ENCODE measurements at places on chromosomes 3 and 15.

DNA sequence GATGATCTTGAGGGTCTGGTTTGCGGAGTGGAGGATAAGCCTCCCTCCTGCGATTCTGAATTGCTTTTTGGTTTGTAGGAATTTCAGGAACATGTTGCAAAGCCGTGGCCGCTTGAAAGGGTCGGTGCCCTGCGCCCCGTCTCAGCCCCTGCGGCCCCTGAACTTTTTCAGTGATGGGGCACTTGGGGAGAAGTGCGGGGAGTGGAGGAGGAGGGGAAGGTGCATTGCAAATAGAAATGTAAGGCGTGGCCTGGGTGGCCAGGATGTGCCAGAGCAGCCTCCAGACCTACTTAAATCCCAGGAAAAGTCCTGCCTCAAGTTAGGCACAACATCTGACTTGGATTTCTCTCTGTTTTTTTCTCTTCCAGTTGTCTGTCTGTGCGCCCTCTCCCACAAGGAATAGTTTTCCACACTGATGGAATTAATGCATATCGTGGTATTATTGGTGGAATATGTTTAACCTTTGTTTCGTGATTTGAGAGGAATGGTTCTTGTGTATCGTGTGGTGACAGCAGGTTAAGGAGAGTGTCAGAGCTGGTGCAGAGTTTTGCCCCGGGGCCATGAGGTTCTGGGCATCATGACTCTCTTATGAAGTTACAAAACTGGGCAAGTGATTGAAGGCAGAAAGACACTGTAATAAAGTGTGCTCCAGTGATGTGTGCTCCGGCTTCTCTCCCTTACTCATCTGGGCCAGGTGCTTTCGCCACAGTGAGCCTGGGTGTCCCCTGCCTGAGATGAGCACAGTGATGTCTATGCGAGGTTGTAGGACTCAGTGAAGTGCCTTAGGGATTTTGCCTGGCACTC is 153.8 kb downstream of the PGPEP1L start:
- DNase-seq: no peak

DNA sequence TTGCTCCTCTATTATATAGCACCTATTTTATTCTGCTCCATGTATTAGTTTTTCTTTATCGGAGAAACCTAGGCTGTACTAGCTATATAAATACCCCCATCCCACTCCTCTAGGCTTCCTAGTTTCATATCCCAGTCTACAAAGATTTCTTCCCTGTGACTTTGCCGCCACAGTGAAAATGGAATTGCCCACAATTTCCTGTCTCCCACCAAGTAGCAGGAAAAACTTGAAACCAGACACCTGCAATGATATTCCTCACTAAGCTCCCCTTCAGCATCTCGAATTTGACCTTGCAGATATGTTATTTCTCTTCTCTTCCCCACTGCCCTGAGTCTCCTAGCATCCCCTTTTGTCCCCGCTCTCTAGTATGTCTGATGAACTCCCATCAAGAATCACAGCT is 685.8 kb upstream of the CCDC54 start:
- DNase-seq: no peak

DNA sequence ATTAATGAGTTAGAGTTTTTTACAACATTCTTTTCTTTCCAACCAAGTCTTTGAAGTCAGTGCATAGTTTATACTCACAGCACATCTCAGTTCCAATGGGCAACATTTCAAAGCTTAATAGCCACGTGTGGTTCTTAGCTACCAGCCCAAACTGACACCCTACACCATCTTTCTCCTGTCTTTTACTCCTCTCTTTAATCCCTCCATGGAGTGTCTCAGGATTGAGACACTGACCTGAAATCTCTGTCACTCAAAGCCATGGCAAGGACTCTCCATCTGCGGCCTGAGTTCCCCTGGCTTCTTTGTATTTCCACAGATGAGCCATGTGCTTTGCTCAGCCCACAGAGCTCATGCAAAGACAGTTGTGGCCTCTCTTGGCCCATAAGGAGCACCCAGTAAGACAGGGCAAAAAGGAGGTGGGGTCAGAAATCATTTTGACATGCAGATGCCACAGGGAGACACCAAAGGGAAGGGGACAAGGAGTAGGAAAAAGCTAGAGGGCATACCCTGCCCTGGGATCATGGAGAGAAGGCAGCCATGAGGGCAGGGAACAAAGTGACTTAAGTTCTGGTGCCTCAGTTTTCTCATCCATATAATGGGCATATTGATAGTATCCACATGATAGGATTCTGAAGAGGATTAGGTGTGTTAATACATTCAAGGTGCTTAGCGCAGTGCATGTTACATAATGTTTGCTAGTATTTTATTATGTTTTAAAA is 493.6 kb upstream of the PROK2 start:
- no peak for DNase-seq

GRCh38 chr3:50203809-50204803 is 965 bp upstream of the SLC38A3 start:
- no peak for DNase-seq

- DNase-seq: no peak
Observed at GRCh38 chr3:65052101-65052500, 364.3 kb upstream of the ADAMTS9 start.

GRCh38 chr3:126731044-126731443 is 27.0 kb downstream of the CHCHD6 start:
- DNase-seq: no peak

DNA sequence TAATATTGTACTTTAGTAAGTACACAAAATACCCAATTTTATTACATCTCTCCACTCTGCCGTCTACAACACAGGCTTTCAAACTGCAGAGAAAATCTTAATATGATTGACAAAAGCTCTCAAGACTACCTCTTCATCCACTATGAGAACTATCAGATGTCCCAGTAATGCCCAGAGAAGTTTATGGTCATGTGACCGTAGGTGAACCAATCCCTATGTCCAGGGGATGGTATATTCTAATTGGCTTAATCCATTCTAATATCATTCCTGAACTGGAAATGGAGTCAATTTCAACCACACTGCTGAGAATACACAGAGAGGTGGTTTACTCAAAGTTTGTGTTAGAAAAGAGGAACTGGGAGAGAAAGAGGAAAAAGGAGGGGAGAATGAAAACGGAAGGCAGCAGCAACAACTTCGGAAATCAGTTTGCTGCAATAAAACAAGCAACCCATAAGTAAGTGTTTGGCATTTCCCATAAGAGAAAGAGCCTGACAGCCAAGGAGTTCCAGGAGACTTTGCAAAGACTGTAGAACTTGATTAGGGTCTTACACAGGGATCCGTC is 7.3 kb downstream of the SST start:
- DNase-seq: no peak

- no peak for DNase-seq
Observed at GRCh38 chr15:32837935-32838334, 120.1 kb downstream of the GREM1 start.

- DNase-seq: no peak
Observed at GRCh38 chr15:96860741-96861140, 530.2 kb downstream of the NR2F2 start.

GRCh38 chr15:89963301-89964231 is 37.6 kb upstream of the ZNF710 start:
- DNase-seq: no peak

DNA sequence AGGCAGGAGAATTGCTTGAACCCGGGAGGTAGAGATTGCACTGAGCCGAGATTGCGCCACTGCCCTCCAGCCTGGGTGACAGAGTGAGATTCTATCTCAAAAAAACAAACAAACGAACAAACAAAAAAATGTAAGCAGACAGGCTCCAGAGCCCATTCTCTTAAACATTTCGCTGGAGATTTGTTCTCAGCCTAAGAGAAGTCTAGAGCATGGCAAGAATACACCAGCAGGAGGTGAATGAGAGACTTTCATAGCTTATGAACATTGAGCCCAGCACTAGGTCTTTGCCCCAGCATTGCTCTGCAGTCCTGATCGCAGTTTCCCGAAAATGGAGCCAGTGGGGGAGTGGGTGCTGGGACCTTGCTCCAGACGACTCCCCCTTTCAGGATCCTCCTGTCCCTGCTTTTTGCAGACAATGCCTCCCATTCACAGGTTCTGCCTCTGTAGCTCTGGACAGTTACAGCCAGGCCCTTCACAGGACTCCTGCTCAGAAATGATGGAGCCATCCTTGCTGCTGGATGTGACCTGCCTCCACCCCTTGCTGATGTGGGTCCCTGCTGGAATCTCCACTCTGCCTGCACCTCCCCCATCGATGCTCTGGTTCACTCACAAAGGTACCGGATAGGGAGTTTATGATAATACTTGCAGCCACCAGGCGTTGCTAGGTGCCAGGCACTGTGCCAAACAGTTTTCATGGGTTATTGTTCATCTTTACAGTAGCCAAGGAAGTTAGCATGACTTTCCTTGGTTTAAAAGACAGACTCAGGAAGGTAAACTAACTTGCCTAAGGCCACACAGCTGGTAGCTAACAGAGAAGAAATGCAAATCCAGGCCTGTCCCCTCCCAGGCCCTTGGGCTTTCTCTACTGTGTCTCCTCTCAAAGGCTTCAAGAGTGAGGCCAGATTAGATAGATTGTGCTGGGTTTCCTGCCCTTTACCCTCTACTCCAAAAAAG is 329.7 kb upstream of the TLE3 start:
- DNase-seq: no peak

- DNase-seq: no peak
Observed at GRCh38 chr3:66392966-66393332, 107.9 kb downstream of the LRIG1 start.

DNA sequence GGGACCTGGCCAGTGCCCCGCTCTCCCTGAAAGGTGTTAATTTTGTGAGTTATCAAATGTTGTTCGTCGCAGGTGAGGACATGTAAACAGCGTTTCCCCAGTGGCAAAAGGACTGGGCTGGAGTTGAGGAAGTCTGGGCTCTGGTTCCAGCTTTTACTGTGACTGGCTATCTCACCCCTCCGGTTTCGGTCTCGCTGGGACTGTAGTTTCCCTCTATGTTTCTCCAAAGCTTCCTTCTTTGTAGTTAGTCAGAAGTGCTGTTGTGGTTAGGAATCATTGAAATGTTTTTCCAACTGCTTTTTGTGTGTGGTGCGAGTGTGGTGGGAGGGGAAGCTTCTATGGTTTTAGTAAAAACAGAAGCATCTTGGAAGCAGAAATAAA is 990 bp upstream of the CLDN1 start:
- no peak for DNase-seq

DNA sequence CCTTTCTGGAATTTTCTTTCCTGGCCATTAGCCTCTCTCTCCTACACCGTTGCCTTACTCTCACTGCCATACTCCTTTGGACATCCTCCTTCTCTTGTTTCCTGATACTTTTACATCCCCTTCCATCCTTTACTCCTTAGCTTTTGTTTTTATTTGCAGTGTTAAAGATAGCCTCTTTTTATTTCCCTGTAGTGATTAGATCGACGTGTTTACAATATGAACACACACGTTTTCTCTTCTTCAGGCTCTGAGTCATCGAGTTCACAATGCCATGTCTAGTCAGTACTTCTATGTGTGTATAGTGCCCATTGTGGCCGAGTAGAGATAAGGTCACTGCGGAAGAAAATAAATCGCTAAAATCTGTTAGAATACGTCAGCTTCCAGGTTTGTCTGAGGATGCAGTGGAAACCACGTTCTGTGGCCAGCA is 208.5 kb downstream of the LPP start:
- DNase-seq: no peak

DNA sequence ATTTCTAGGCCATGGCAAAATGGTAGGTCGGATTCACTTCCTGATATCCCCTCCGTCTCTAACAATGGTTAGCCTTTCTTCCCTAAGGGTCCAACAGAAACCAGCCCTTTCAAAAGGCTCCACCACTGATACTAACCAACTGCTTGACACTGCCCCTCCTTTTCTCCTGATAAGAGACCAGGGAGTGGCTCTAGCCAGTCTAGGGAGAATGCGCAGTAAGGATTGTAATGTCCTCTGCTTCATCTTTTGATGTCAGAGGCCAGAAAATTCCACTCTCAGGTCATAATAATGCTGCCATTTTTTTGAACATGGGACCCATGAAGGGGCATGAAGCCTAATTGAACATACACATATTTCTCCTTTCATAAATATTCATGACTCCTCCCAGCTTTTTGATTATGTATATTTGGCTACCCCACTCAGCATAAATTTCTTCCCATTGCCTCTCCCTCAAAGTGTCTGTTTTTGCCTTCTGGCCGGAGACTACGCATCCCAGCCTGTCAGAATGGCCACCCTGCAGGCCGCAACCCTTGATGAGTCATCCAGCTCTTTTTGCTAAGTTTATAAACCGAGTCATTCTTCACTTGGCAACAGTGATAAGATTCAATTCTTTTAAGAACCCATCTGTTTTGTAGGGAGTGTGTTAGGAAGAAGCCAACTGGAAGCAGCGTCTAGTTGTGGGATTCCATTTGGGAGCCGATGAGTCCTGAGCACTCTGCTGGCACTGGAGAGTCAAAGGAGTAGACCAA is 189.0 kb upstream of the MCTP2 start:
- DNase-seq: no peak

DNA sequence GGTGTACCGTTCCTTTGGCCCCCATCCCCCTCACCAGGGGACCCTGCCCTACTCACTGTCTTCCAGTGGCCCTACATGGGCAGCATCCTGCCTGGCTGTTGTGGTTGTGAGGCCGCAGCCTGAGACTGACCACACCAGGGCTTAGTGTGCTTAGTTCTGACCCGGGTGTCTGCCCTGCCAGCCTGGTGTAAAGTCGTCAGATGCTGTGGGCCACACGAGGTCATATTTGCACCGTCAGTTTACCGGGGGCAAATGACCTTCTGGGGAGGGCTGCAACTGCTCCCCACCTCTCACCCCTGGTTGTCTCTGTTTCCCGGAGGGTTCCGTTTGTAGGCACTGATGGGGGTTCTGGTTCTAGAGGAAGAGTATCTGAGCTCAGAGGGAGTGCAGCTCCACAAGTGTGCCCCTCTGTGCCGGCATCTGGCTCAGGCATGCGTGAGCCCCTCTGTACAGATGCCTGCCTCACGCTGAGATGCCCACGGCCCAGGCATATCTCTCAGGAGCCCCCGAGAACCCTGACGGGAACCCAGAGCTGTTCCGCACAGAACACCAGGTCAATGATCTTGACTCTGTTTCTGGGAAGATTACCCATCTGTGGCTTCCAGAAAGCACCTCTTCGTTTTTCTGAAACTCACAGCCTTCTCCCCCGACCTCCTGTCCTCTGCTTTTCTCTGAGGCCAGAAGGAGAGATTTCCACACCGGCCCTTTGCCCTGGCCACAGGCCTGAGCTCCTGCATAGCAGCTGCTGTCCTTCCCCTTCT is 19.2 kb downstream of the KLF13 start:
- DNase-seq: no peak

- DNase-seq: no peak
Observed at GRCh38 chr15:52789601-52790168, 451 bp downstream of the ONECUT1 start.

All from T-helper 9 cell (primary cell).